Occipital lobe (tissue), 3 donors: ENCODE measurements at places on chromosomes 16 and 17. TPM values are rescaled to one million over a fixed set of nuclear protein-coding genes. Genes with fewer than 3 reads are reported as not detected.
A peak's percentile ranks its signal among the peaks of the same experiment; 100 is the strongest.

DNA sequence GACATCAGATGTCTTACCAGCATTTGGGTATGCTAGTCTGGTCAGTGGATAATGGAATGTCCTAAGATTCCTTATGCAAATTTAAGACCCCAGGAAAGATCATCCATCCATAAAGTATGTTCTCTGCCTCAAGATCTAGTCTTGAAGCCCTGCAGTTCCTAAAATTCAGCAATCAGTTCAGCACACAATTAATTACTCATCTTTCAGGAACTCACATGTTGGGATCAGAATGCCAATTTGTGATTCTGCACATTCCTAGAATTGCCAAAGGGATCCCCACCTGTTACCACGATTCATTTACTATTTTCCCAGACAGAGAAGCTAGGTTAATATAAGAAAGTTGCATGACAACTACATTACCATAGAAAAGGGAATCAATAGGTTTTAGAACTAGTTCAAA is 3.2 kb downstream of the OR2C1 start:
- DNase-seq = no peak

TMEM204 gene
- 2.5 TPM for total RNA-seq

DNA sequence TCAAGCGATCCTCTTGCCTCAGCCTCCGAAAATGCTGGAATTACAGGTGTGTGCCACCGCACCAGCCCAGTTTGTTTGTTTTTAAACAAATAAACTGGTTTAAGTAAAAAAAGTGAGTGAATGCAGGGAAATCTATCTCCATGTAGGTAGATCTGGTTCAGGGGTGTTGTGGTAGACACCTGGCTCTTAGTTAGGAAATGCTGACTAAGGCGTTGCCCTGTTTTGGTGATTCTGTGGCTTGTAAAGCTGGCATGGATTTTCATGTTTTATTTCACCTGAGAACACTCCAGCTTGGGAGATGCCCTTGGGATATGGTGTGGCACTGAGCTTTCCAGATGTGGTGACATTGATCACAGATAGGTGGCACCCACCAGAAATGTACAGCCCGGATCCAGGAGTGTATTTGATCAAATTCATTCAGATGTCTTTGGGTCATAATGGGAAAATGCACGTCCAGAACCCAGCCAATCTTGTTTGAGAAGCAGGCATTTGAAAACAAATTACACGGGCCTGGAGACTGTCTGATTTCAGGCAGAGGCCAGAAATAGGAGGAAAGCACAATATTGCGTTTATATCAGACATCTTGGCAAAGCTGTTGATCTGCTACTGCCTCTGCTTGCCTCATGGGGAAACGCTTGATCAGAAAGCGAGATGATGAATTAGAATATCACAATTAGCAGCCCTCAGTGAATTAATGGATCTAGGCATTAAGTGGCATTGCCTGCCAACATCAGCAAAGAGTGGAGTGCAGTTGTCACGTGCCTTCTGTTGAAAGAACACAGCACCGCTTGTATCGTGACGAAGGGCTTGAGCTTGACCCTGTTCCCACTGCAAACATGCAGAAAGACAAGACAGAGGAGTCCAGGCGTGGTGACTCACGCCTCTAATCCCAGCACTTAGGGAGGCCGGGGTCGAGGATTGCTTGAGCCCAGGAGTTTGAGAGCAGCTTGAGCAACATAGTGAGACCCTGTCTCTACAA is 7.3 kb upstream of the IL34 start:
- DNase-seq = no peak

GRCh38 chr17:28737770-28738679 is 5.8 kb upstream of the TRAF4 start:
- DNase-seq = no peak

HBZ gene
- 0.31 TPM for total RNA-seq

DNA sequence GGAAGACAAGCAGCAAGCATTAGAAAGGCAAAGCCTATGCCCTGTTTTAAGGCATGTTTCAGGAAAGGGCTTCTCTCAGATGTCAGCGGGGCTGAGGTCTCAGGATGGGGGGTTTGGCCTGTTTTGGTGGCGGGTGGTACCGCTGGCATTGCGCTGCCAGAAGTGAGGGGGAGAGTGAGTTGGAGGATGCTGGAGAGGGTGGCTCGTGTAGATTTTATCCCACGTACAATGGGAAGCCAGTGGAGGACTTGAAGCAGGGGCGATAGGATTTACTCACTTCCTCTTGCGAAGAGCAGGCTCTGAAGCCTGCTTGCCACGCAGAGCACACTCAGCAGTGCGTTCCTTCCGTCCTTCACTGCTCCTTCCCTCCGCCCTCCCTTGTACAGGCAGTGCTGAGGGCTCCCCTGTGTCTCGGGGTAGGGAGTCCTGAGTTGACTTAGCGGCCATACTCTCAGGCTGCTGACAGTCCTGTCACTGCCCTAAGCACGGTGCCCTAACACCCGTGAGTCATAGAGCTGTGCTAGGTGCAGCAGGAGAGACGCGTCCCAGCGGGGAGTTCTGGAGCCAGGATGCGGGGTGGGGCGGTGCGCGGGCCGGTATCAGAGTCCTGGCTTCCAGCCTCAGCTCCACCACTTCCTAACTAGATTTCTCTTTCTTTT is 113.1 kb downstream of the SNX29 start:
- DNase-seq = peak; percentile 14

- DNase-seq = no peak
These were observed 281.9 kb downstream of the FTO start for GRCh38 chr16:53985861-53986260.

- DNase-seq = no peak
These were observed 13.8 kb upstream of the DUSP14 start for GRCh38 chr17:37475731-37476420.

DNA sequence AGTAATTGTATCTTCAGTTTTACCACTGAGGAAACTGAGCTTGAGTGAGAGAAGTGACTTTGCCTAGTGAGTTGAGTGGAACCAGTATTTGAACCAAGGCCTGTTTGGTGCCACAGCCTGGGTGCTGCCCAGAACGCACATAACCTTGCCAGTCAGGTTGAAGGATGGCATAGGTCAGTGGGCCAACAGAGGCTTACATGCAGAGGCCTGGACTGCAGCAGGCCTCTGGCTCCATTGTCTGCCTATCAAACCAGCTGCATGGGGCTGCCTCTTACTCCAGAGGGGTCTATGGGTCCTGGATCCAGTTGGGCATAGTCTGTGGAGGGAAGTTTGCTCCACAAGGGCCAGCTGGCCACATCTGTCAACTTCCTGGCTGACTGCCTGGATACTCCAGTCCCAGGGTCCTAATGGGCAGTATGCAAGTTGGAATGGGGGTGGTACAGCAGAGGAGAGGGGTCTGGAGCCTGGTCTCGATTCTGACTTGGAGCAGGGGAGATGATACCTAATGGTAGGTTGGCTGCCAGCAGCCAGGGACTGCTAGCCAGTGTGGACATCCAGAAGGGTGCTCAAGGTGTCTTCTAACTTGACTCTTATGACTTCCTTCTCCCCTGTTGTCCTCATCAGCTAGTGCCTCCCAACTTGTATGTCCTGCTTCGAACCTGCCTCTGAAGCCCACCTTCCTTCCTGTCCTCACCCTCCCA is 11.1 kb upstream of the RNF112 start:
- no peak for DNase-seq

- no peak for DNase-seq
These were observed 92.4 kb upstream of the RPH3AL start for GRCh38 chr17:444879-445454.
